Upper lobe of right lung (tissue), 1 donor: ENCODE measurements at places on chromosomes 1 and 21. TPM values are rescaled to one million over a fixed set of nuclear protein-coding genes. Genes with fewer than 3 reads are reported as not detected.

The MYOM3 gene
- 0.69 TPM for total RNA-seq

The LCE6A gene
- total RNA-seq: not detected

The FCRL6 gene
- 3.2 TPM for total RNA-seq

The FRRS1 gene
- total RNA-seq: 6.8 TPM
